ENCODE measurements at places on chromosomes 5 and 9.

DNA sequence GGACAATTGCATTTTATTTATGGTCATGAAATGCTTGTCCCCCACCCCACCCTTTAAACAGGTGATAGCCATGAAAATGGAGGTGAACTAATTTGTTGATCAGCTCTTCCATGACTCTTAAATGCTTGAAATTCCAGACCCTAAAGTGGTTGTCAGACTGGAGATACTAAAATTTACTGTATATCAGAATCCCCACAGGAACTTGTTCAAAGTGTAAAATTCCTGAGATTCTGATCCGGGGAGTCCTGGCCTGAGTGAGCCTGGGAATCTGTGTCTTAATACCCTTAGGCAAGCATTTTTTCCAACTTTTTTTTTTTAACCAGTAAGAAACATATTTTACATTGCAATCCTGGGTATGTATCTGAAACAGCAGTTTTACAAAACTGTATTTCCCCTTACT is 4.7 kb downstream of the SKP2 start:
- DNase-seq: peak; percentile 94

DNA sequence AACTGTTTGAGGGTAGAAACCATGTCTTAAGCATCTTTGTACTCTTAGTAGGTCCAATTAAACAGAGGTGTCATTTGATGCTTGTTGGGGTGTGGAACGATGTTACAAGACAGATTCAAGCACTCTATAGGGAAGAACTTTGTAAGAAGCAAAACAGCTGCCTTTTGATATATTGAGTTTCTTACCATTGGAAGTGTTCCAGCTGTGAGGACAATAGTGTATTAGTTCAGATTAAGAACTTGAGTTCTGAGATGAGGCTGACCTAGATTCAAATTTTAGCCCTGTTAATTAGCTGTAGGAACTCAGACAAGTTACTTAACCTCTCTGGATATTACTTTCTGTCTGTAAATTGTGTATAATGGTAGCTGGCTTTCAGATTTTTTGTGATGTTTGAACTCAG is 19.6 kb upstream of the ZNF462 start:
- no peak for DNase-seq

DNA sequence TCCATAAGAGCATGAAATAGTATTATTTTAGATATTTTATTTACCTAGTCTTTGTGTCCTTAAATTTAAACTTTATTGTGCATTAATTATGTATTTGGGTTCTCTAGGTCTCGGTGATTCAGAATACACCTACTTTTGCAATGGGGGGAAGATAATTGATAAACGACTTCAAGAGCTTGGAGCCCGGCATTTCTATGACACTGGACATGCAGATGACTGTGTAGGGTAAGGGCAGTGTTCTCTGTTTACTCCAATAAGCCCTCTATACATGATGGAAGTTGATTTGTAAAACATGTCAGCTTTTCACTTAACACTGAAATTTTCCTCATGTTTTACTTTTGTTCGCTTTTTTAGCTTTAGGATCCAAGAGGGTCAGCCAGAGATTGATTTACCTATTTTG is 6.2 kb downstream of the MTRR start:
- DNase-seq: no peak

DNA sequence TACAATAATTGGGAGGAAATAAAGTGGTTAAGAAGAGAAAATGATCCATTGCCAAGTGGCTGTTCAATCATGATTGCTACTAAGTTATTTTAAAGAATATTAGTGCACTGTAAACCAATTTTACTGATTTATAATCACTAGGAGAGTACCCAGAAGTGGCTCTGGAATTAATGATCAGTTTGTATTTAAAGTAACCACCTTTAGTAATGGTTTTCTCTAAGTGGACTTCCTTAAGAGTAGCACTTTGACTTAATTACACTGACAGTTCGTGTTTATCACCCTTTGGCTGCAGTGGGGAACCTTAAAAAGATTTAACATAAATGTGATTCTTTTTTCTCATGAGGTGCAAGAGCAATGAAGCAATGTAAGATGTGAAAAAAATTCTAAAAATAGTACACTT is 310.8 kb downstream of the CDH12 start:
- no peak for DNase-seq

- DNase-seq: no peak
Observed at GRCh38 chr5:146910239-146910638, 31.7 kb upstream of the PPP2R2B start.

- no peak for DNase-seq
Observed at GRCh38 chr5:170589643-170590042, 85.8 kb downstream of the KCNIP1 start.

GRCh38 chr5:176901260-176902101 is 2.3 kb upstream of the HK3 start:
- no peak for DNase-seq

- no peak for DNase-seq
Observed at GRCh38 chr9:133837627-133838597, 99.8 kb upstream of the SARDH start.

DNA sequence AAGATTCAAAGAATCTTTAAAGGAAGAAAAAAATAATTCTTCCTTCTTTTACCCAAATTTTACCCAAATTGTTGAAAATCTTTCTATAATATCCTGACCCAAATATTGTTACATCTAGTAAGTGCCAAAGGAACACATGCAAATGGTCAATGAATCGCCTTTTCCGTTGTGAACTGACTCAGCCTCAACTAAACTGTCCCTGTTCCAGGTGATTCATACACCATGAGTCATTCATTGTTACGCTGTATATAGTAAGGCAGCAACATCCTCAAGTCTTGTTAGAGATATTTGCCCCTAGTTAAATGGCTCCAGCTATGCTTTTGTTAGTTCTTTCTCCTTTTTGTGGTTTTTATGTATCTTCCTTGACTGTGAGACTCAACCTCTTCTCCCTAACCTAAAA is 9.7 kb downstream of the PTGER4 start:
- peak; percentile 93 for DNase-seq

DNA sequence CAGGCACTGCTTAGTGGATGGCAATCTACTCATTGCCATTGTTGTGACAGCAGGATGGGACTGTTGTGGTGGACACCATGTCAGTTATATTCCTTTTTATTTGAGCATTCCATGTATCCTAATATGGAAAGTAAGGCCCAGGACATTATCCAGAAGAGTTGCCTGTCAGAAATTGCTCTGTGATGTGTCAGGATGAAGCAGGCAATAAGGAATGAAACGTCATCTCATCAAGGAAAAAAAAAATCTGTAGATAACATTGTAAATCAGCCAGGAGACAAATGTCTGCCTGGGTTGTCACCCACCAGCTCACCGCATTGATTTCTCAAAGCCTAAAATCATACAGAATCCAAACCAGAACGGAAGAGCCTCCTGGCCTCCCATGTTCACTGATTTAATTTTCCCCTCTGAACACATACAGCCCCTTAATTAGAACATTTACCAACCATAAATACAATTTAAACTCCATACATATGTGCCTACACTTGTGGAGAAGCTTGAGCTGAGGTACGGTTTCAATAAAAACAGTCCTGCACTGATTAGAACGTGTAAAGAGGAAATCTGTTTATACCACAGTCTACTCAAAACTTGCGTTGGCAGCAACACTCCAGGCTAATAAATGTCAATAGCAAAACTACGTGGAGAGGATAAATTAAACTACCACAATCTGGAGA is 73.9 kb downstream of the FOXD1 start:
- DNase-seq: peak; percentile 97

DNA sequence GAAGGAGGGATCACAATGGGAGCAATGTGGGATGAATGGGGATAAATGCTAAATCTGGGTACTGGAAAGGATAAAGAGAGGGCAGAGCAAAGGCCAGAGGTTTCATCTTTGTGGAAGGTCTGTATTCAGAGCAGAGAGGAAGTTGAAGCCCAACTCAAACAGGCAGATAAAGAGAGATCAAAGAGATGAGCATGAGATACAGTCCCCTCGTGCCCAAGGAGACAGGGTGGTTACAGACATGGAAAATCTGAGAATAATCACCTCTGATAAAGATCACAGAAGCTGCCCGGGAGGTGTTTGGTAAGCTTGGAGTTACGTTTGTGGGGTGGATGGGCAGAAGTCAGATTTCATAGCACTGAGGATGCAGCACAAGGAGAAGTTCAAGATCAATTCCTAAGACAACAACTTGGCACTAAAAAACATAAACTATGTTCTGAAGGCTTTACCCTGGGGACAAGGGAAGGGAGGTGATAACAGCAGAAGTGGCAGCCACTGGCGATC is 459 bp upstream of the ERAP2 start:
- no peak for DNase-seq

Data from fibroblast of skin of right quadriceps (primary cell).